ENCODE measurements at places on chromosomes 5 and 9.

GRCh38 chr9:19642256-19642655, 146.6 kb downstream of the SLC24A2 start:
- no peak for DNase-seq

- no peak for DNase-seq
Measured at GRCh38 chr9:130026583-130027340, 16.2 kb downstream of the FNBP1 start.

GRCh38 chr5:37738057-37738691, 101.7 kb downstream of the GDNF start:
- DNase-seq: no peak

- DNase-seq: no peak
Measured at GRCh38 chr5:165457859-165458481, 1952.6 kb downstream of the MAT2B start.

DNA sequence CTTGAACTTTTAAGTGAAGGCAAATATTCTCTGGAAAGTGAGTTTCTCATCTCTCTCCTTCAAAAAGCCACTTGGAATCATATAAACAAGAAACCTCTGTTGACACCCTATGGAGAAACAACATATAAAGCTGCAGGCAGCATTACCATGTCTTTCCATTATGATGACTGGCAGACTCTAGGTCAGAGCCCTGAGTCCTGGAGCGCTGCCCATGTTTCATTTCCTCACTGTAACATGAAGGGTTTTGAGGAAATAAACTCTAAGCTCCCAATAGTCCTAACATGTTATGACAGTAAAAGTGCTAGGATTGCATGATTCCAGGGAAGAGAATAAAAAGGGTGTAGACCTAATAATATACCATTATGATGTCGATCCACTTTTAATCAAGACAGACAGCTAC, 220.6 kb downstream of the CTNND2 start:
- DNase-seq: no peak

- DNase-seq: no peak
Measured at GRCh38 chr5:165139262-165139661, 1633.8 kb downstream of the MAT2B start.

- DNase-seq: no peak
Measured at GRCh38 chr5:53590759-53591158, 30.3 kb downstream of the NDUFS4 start.

- no peak for DNase-seq
Measured at GRCh38 chr5:160463740-160464465, 42.2 kb downstream of the PTTG1 start.

- no peak for DNase-seq
Measured at GRCh38 chr5:165334201-165334600, 1828.8 kb downstream of the MAT2B start.

DNA sequence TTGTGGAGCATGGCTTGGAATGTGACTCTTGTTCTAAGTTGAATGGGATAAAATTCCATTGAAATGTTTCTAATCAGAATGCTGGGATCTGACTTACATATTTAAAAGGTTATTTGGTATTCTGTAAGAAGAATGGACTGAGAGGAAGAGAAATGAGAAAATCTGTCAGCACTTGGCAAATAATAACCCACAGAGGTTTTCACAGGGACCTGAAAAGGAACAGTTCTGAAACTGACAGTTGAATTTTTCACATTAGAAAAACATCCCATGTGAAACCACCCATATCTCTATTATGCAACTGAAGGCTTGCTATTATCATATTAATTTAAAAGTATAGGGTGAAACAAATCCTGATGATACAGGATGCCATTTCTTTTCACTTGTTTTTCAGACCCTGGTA, 302.7 kb downstream of the EPB41L4A start:
- no peak for DNase-seq

DNA sequence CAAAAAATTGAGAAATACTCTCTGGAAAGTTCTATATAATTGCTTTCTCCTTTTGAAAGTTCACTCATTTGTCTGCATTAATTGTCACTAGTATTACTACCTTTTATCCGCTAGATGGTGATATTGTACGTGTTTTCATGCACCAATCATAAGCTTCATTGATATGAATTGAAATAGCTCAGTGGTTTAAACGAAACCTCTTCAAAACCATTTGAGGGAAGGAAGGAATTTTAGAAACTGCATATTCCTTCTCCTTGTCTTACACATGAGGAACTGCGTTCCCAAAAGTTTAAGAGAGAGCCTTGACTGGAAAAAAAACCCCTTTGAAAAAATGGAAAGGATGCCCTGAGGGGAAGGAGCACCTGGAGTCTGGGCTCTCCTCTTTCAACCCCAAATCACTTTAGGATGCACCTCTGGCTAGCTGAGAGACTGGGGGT, 98.6 kb downstream of the YTHDC2 start:
- DNase-seq: no peak

GRCh38 chr9:2859776-2860379, 16.0 kb upstream of the PUM3 start:
- DNase-seq: peak; percentile 12

- no peak for DNase-seq
Measured at GRCh38 chr5:11177999-11178711, 417.1 kb upstream of the DAP start.

DNA sequence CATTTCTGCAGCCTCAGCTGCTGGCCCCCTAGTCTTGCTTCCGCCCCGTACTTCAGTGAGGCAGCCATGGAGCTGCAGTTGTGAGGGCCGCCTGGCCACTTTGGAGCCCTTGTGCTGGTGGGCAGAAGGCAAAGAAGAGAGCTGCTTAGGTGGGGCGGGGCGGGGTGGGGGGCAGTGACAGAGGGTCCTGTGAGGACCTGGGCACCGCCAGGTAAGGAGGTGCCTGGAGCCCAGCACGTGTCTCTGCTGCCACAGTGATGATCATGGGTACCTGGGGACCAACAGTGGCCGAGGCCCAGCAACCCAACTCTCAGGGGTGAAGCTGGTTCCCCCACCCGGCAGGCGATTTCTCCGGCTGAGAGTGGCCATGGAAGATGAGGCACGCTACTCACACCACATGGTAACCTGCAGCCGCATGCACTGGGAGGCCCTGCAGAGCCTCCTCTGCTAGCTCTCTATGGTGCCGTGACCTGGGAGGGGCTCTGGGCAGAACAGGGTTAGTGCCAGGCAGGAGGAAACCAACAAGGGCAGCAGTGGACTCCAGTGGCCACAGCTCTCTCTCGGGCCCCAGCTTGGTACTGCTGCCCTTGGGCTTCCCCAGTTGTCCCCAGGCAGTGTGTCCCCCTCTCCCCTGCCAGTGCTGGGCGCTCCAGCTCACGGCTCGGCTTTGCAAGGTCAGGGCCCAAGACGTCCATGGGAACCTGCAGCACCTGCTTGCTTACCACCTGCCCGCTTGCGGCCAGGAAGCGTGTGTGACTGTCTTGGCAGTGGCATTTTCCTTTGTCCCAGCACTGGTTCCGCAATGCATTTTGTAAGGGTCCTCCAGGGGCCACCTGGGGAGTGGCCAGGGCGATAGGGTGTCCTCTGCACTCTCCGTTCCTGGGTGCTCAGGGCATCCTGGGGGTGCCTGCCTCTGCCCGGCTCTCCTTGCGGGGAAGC, 24.0 kb downstream of the NDUFS6 start:
- DNase-seq: no peak

GRCh38 chr9:94157050-94157801, 73.0 kb downstream of the PTPDC1 start:
- no peak for DNase-seq
